ENCODE measurements at places on chromosomes 1 and 21.

GRCh38 chr1:103275725-103276124 is 167.4 kb upstream of the COL11A1 start:
- DNase-seq, result no peak

DNA sequence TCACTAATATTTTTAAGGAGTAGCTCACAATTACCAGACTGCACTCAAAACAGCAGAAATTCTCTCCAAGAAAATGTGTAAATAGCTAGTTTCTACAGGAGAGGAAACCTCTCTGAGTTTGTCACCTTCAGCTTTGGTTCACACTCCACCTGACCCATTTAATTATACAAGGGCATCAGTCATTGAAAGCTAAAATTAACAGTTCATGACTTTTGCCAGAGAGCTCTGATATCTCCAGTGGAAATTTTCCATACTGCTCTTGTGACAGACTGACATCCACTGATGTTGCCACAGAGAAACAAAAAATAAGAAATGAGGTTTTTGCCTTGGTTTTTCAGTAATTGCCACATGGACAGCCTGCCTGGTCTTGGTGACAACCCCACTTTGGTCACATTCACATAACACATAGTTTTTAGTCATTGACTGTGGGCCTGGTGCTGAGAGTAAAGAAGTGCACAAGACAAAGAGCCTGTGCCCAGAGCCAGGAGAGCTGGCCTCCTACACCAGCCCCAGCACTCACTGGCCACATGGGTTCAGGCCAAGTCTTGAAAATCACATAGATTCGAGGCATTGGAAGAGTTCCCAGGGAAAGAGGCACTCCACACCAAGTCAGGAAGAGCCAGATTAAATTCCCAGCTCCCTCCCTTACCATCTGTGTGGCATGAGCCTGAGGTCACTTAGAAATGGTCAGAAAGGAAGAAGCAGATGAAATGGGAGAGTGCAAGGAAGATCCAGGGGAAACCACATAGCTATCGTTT is 13.8 kb upstream of the SIM2 start:
- DNase-seq, result no peak

GRCh38 chr1:221937155-221937953 is 195.5 kb upstream of the DUSP10 start:
- DNase-seq, result no peak

GRCh38 chr1:2501041-2501819 is 25.1 kb downstream of the PLCH2 start:
- DNase-seq, result no peak

- DNase-seq, result no peak
These were observed 6.9 kb downstream of the S100A11 start for GRCh38 chr1:152029929-152030211.

DNA sequence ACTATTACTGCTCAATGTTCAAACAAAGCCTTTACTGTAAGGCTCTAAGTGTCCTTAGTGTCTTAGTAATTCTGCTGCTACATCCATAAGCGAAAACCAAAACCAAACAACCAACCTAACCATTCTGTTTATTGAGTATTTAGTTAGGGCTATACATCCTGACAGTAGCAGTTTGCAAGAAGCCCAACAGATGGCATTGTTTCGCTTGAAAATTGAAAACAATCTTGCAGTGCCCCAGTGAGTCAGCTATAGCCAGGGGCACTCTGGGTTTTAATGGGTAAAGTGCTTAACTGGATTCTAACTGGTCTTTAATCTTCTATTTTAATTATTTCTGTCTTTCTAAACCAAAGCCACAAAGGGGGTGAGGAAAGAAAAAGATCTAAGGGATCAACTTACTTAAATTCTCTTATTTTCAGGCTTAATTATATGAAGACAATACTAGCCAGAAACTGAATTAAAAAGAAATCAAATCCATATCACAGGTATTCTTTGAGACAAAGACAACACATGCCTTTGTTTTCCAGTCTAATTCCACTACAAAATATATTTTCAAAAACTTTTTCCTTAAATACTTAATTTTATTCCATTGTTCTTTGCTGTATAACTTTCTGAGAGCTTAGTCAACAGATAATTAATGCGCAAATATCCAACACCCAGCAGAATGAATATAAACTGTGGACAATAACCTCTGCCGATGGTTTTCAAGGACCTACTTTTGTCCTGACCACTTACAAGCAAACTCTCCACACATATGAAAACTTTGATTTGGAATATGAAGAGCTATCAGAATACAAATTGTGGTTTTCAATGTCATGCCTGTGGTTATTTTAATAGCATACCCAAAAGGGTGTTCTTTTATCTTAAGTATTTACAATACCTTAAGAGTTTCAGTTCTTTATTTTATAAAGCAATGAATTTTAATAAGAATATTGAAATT is 15.2 kb downstream of the POGZ start:
- DNase-seq, result peak; percentile 86

GRCh38 chr1:25810341-25811299 is 9.1 kb upstream of the MTFR1L start:
- DNase-seq, result peak; percentile 86

DNA sequence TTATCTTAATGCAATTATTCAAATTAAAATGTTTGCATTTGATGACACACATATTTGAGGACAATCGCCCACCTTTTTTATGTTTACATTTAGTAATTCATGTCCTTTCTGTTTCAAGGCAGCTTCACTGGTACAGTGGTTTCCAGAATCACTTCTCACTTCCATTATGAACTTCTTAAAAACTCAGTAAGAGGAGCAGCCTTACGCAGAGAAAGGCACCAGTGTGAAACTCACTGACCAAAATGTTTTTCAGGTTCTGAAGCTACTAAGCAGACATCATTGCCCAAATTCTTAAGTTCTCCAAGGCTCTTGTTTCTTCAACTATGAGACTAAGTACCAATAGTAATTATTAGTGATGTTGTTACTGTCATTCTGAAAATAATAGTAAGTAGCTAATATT is 353.1 kb upstream of the CXADR start:
- DNase-seq, result no peak

DNA sequence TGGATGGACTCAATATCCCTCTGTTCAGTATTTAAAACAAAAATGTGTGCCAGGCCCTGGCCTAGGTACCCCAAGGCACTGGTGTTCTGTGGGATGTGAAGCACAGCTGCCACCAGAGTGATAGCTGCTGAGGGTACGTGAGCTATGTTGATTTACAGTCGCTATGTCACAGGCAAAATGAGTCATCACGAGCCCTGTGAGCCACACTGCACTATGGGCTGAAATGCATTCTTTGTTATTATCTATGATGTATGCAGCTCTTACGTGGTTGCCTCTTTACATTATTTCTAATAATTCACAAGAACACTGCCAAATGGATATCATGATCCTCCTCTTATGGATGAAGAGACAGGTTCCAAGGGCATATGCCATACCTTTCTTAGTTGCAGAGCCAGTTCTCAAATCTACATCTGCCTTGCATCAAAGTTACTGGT is 2.1 kb downstream of the TEX38 start:
- DNase-seq, result no peak

DNA sequence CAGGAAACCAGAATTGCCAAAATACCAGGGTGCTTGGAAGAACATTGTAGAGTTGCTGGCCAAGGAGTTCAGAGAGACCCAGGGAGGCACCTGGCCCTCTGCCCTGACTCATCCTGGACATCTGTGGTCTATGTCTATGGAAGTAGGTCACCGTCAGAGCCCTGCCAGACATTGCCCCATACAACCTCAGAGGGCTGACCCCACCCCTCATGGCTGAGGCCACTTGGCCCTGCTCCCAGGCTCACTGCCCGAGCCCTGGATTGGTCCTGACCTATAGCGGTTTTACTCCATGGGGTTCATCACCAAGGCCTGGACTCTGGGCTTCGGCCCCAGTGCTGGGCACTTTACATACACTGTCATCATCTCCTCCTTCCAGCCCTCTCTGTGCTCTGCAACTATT is 233.1 kb downstream of the PTPRU start:
- no peak for DNase-seq

Data from D341Med (cell line).